ENCODE measurements at places on chromosomes 1 and 21.

DNA sequence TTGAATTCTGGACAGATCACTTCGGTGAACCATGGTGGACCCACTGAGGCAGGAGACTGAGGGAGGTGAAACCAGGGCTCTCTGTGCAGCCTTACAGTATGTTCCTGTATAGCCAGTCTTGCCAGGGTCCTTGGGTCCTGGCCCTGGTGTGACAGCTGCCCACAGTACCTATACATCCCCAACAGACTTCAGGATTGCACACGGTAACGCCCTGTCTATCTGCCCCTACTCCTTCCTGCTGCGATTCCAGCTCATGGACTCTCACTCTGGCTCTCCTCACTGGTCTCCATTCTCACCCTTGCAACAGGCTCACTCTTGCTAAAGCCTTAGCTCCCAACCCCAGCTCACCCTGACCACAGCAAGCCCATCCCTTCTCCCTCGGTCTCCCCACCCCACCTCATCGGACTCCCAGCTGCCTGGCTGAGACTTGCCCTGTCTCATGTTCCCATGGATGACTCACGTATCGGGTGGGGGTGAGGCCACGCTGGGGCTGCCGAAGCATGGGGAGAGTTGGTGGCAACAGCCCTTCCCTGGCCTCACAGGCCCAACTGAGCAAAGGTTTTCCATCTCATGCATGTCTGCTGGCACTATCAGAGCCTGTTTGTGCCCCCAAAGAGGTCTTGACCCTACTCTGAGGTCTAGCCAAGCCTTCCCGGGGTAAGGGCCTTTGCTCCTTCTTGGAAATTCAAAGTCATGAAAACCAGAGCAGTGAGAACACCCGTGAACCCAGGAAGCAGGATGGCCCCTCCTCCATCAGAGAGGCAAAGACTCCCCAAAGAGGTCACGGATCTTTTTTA lies 7.1 kb downstream of the PHLDA3 start:
- DNase-seq: no peak

DNA sequence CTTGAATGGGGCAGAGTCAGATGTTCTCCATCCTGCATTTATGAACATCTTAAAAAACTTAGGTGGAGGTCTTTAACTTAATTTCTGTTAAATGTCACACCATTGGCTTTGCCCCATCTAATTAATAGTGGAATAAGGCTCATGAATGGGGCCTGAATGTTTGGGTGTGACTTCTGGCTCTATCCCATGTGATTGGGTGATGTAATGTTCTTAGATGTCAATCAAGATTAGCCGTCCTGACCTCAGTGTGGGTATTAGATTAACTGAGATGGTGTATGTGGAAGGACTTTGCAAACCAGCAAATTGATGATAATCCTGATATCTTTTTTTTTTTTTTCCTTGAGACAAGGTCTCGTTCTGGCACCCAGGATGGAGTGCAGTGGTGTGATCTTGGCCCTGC lies 38.1 kb downstream of the C1orf21 start:
- no peak for DNase-seq

DNA sequence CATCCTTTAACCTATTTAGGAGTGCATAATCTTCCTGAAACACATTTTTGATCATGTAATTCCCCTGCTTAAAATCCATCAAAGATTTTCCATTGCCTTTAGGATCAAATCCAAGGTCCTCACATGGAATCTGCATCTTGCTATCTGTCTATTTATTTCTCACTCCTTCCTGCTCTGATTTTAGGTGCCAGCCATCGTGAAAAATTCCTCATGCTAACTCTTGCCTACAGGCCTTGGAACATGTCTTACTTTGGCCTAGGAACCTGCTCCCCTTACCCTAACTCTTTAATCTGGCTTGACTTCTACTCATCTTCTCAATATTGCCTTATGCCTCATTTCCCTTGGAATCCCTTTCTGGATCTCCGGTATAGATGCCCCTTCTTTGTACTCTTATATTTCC lies 1074.3 kb downstream of the TTLL7 start:
- no peak for DNase-seq

- peak; percentile 15 for DNase-seq
Measured at GRCh38 chr1:65209005-65209885, 61.2 kb downstream of the AK4 start.

- DNase-seq: no peak
Measured at GRCh38 chr1:223756806-223757700, 44.7 kb downstream of the CAPN2 start.

DNA sequence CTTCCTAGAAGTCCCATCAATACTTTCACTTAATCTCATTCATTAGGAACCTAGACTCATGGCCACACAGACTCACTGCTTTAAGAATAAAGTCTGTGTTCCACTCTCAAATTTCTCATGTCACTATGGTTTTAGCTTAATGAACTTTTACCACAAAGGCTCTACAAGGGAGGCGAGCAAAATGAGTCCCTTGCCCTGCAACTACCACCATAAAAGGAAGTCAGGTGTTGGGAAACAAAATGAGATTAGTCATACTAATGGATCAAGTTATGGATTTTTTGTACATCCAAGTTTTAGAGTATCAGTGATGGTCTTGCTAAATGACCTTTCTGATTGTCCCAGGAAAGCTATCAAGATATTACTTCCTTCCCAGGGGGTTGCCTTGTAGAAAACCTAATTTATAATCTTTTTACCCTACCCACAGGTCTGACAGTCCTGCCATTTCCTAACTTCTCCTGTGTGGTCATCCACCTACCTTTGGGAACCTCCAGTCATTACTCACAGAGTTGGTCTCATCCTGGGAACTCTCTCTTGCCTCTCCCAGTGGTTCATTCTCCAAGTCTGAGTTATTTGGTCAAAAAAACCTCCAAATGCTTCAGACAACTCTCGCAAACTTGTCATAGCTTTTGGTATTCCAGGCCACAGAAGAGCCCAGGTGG lies 51.8 kb upstream of the SLC16A1 start:
- DNase-seq: no peak

GRCh38 chr1:86169625-86170024 lies 13.1 kb upstream of the COL24A1 start:
- DNase-seq: no peak

DNA sequence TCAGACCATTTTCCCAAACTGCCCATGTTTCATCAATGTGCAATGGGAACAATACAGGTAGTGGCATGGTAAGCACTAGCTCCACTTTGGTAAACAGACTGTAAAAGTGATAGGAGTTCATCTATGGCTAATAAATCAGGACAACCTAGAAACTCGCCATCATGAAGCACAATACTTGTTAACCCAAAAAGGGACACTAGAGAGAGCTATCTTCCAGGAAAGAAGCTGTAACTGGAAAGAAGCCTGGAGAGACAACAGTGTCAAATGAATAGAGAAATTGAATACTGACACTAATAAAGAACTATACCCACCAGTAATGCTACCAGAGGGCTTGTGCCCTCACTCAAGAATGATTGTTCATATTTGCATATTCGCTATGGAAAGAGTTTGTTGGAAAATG lies 164.7 kb upstream of the RGS18 start:
- no peak for DNase-seq

GRCh38 chr1:193417945-193418744 lies 231.7 kb upstream of the B3GALT2 start:
- DNase-seq: peak; percentile 58

DNA sequence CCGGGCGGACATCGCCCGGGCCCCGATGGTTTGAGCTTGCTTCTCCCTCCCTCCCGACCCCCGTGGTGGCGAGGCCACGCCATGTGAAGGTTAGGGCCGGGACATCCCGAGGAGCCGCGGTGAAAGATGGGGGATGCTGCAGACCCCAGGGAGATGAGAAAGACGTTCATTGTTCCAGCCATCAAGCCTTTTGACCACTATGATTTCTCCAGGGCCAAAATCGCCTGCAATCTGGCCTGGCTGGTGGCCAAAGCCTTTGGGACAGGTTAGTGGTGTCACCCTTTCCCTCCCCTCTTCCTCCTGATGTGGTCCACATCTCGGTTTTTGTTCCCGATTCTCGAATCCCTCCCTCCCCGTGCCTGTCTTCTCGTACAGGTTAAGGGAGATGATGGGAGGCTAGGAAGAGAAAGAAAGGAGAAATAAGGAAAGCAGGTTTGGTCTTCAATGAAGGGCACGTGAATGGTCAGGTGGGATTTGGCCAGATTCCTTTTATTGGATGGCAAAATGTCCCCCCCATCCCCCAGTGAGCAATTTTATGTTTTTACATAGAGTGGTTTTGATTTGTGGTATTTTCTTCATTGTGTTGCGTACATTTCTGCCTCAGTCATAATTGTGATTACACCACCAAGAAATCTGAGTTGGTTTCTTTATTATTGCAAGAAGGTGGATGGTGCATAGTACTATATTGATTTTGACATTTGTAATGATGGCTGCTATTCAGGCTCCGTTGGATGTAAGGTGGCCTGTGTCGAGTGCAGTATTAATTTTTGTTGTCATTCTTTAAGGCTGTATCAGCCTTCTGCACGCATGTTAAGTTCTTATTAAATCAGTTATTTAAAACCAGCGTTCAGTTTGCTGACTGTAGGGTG lies 1.2 kb downstream of the CAMSAP2 start:
- no peak for DNase-seq

DNA sequence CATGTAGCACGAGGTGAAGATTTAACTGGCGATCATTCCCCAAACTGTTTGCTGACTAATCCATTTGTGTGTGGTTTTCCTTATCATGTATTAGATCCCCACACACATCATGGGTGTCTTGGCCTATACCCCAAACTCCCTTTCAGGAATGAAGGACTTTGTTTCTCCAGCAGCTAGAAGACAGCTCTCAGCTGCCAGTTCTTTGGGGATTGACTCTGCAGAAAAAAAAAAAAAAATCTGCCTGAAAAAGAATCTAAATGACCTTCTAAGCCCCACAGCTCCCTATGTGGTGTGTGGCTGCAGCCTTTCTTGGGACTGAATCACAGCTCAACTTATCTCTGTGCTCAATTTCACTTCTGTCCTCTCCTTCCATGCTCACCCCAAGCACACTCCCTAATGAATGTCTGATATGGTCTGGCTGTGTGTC lies 256.3 kb upstream of the DUSP10 start:
- DNase-seq: no peak

DNA sequence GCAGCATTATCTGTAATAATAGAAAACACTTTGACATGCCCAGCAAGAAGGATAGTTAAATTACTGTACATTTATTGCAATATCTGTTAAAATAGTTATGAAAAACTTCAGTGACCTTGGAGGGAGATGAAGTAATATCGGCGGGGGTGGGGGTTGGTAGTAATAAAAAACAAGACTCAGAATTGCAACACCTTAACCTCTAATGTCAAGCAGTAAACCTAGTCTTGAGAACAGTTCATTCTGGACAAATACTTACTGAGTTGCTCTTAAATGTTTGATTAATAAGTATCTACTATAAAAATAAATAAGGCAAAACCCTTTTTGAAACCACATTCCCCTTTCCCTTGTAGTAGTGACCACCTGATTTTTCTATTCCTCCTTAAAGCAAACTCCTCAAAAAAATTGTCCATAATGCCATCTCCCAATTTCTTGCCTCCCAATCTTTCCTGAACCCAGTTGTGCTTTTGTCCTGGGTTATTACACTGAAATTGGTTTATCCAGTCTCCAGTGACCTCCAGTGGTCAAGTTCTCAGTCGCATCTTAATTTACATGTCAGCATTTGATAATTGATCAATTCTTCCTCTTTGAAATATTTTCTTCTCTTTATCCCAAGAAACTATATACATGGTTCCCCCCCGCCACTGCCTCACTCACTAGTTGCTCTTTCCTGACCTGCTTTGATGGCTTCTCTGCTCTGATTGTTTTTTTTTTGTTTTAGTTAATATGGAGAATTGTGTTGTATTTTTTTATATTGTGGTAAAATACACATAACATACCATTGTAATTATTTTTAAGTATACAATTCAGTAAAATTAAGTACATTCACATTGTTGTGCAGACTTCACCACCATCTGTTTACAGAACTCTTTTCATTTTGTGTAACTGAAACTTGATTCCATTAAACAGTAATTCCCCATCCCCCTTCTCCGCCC lies 36.8 kb downstream of the RAP1A start:
- DNase-seq: peak; percentile 50

DNA sequence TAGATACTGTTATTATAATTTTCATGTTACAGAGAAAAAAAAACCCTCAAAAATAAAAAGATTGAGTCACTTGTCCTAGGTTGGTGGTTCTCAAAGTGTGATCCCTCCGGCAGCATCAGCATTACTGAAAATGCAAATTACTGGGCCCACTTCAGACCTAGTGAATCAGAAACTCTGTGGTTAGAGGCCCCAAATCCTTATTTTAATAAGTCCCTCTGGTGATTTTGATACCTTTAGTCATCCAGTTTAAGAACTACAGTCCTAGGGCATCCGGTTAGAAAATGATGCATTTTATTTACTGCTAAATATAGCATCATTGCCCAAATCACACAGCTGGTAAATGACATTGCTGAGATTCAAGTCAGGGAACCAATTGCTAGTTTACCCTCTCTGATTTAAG lies 203.7 kb upstream of the RUNX1 start:
- DNase-seq: no peak

Data from CD4-positive, alpha-beta T cell treated with Interleukin-21 for 1 hour (primary cell).